ENCODE measurements at places on chromosomes 4 and X.

DNA sequence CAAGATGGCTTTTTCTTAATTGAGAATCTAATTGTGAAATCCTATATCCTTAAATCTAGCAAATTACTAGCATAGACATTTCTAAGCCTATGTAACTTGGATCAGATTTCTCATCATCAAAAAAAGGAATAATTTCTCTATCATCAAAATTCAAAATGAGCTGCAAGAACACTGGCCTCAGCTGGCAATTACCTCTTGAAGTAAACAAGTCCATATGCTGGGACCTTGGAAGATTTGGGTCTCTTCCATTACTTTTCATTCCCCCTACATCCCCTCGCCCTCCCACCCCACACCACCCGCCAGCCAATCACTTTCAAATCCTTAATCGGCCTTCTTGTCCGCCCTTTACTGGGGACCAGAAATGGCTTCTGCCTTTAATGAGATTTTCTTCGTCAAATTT lies 23.3 kb upstream of the MBTPS2 start:
- no peak for DNase-seq

DNA sequence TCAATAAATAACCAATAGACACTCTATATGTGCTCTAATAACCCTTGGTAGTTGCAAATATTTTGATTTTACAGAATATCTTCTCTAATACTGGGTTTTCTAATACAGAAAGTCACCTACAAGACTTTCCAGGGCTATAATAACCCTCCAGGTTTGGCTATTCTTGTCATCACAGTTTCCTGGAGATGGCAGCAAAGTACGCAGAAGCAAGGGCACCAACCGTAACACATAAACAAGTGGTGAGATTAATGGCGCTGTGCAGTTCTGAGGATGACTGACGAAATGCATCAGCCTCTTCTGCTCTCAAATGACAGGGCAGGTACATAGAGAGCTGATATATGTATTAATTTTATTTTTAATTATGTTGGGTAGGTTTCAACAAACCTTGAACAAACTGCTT lies 122.4 kb downstream of the C4orf33 start:
- no peak for DNase-seq

DNA sequence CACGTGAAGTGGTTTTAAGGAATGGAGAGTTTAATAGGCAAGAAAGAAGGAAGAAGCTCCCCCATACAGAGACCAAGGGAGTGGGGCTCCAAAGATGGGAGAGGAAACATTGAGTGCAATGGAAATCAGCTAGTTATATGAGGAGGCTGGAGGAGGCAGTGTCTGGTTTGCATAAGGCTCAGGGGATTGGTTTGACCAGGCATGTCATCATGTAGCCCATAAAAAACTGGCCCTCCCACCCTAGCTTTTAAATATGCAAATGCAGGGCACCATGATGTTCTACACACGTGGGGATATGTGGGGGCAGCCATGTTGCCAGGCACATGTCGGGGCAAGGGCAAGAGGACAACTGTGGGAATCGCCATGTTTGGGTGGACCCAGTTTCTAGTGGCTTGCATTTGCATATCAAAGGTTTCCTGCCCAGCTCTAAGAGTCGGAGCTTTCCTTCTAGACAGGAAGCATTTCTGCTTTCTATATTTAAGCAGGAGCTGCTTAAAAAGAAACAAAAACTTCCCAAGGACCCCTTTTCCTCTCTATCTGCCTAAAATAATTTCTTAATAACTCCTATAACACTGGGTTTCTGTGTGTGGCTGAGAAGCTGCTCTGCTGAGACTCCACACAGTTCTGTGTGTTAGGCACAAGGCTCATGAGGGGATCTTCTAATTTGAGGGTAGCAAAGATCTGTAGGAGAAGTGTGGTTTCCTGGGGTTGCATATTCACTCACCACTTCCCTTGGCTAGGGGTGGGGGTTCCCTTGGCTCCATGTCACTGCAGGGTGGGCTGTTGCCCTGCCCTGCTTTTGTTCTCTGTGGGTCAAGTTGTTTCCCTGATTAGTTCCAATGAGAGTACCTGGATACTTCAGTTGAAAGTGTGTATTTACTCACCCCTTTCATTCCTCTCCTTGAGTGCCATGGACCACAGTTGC lies 113.5 kb downstream of the VSIG4 start:
- no peak for DNase-seq

DNA sequence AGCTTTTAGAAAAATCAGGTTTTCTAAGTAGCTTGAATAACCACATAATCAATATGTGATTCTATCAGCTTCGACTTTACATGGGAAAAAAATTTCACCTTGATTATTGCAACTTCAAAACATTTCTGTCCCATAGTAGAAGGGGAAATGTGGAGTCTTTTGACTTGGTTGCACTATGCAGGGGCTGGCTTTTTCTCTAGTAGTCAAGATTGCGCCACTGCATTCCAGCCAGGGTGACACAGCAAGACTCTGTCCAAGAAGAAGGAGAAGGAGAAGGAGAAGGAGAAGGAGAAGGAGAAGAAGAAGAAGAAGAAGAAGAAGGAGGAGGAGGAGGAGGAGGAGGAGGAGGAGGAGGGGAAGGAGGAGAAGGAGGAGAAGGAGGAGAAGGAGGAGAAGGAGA lies 84.9 kb downstream of the MAML3 start:
- DNase-seq: no peak

GRCh38 chrX:143298663-143299241 lies 218.5 kb downstream of the SPANXN3 start:
- no peak for DNase-seq

DNA sequence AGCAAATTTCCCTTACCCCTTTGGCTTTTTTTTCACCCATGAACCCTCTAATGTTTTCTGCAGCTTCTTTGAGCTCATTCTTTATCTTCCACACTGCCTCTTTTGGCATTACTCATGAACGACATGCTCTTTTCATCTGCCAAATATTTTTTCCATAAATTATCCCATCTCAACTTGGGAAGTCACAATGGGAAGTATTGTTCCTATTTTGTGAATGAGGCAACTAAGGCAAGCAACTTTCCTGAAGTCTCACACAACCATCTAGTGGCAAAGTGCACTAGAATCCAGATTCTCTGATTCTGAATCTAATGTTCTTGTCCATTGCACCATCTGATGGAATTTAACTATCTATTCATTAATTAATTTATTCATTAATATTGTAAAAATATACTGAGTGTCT lies 625 bp downstream of the RTL9 start:
- no peak for DNase-seq

DNA sequence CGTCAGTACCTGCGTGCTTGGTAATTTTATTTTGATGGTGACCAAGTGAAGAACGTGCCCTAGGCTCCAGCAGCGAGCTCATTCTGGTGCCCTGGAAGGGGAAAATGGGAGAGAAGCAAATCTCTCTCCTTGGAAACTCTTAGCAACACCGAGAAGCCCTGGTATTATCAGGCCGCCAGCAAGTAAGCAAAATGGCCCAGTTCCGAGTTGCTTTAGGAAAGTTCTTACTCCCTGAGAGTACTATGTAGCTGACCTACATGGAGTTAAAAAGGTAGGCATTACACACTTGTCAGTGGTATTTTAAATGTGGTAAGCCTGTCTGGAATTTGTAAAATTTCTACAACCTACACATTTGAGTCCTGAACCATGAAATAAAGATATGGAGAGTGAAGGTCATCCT lies 146.4 kb downstream of the CPEB2 start:
- no peak for DNase-seq

DNA sequence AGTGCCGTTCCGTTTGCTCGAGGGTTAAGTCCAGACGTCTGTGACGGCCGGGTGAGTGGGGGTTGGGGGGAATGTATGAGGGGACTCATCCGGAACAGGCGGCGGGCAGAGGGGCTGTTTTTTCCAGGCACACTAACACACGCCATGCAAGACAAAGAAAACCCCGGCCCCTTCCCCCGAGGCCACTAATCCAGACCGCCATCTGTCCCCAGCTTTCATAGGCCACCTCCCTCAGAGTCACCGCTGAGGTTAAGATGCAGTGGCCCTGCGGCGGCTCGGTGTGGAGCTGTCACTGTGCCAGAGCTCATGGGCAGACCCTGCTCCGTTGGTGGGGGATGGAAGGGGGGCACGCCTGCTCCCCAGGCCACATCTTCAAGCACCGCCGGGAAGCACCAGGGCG lies 34.1 kb downstream of the SORCS2 start:
- DNase-seq: no peak

- no peak for DNase-seq
Observed at GRCh38 chr4:102825261-102826091, 1.9 kb downstream of the UBE2D3 start.

- DNase-seq: no peak
Observed at GRCh38 chrX:18649498-18649951, 22.4 kb downstream of the RS1 start.

DNA sequence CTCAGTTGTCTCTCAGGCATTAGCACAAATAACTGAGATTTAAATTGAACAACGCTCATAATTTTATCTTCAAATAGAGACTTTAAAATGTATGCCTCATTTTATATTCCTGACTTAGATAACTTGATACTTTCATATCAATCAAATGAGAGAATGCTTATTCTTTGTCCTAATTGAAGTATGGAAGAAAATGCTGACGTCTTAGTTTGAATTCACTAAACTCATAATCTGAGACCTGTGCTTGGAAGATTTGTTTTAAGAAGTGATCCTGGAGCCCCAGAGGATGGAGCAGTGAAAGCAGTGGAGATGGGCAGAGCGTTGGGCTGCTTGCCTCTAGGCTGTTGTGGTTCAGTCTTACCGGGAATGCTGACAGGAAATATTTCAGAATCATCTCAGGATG lies 76.1 kb downstream of the ZNF518B start:
- no peak for DNase-seq

DNA sequence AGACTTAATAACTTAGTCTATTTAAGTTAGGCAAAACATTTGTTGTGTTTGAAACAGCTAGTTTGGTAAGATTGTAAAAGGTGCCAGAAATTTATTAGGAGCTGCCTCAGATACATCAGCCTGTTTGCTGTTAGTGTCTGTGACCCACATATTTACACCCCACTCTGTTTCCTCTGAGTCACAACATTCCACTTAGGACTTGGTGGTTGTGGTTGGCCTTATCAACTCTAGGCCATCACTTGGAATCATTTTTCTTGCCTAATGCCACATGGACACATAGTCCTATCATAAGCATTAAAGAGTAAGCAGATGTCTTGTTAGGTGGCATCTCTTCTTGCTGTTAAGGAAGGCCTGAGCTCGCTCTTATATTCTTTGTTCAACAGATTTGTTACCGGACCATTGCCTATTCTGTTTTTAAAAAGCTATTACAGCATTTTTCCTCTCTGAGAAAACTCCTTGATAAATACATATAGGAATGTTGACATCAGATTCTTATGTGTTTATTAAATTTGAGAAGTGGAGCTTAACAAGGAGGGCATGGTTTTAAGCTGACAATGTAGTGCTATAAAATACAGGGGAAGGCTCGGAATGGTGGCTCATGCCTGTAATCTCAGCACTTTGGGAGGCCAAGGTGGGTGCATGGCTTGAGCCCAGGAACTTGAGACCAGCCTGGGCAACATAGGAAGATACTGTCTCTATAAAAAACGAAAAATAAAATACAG lies 51.2 kb upstream of the PGRMC2 start:
- no peak for DNase-seq

GRCh38 chrX:132480581-132481203 lies 8.1 kb downstream of the MBNL3 start:
- DNase-seq: peak; percentile 50

DNA sequence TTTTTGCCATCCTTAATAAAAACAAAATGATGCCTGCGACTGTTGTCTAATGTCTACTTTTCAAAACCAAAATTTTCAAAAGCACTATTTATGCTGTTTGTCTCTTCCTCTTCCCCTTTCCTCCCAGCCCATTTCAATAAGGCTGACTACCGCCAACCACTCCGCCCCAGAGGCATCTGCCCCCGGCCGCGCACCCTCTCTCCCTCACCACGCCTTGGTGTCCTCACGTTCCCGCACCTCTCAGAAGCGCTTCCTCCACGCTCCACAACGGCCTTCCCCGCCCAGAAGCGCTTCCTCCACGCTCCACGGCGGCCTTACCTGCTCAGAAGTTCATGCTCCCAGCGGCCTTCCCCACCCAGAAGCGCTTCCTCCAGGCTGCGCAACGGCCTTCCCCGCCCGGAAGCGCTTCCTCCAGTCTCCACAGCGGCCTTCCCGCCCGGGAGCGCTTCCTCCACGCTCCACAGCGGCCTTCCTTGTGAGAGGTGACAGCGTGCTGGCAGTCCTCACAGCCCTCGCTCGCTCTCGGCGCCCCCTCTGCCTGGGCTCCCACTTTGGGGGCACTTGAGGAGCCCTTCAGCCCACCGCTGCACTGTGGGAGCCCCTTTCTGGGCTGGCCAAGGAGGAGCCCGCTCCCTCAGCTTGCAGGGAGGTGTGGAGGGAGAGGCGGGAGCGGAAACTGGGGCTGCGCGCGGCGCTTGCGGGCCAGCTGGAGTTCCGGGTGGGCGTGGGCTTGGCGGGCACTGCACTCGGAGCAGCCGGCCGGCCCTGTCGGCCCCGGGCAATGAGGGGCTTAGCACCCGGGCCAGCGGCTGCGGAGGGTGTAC lies 490.4 kb upstream of the ZFP42 start:
- no peak for DNase-seq

DNA sequence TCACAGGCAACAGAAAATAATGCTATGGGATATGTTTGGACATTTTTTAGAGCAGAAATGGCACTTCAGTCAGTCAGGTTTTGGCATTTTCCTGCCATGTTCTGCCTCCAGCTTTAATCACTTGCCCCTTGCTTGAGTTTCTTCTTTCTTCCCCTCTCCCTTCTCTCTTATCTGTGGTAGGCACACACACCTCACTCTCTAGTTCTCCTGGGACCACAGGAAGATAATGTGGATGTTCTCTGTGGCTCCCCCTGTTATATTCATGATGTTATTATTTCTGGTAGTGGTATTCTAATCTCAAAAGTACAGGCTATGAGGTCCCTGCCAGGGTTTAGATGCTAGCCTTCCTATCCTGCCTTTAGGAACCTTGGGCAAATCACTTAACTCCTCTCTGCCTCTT lies 5.2 kb downstream of the HADH start:
- DNase-seq: no peak

DNA sequence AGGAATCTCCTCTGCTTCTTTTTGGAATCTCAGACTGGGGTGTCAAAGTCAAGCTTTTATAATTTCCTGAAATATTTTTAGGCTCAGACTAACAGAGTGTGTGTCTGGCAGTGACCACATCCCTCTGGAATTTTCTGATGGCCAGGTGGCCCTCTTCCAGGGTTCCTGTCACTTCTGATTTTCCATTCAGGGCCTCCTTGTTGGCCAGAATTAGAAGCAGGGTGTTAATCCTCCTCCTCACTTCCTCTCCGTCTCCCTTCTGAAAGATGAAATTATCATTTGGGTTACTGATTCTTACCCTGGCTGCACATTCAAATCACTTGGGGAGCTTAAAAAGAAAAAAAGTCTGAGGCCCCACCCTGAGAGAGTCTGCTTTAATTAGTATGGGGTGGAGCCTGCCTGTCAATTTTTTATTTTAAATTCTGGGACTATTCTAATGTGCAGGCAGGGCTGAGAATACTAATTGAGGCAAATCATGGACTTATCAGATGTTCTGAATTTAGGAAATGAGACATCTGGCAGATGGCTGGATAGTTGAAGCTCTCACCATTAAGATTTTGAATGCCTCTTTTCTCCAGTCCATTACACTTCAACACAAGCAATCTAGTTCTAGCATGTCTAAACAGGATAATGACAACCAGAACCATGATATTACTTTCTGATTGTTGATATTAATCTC lies 43.2 kb downstream of the HAND2 start:
- no peak for DNase-seq

- DNase-seq: no peak
Observed at GRCh38 chr4:85180533-85180932, 214.0 kb upstream of the WDFY3 start.

Data from GM20000 (cell line).